ENCODE measurements at places on chromosomes 2 and 18. TPM values are rescaled to one million over a fixed set of nuclear protein-coding genes. Genes with fewer than 3 reads are reported as not detected.

DNA sequence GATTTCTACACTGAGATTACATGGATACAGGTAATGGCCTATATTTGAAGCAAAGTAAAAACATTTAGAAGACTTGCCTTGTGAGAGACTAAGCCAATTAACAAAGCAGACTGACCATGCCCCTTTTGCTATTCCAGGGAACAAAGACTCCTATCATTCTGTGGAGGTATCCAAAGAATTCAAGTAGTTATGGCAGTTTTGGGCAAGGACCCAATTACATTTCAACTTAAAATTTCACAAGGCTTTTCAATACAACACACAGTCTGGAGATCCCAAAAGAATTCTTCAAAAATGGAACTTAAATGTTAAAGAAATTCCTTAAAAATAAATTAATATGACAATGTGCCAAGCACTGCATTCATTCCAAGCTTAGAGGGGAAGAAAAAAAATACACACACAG lies 109.2 kb upstream of the CHRNA1 start:
- no peak for DNase-seq

GRCh38 chr2:101479328-101479727 lies 4.4 kb upstream of the RFX8 start:
- DNase-seq, result no peak

GRCh38 chr2:169693360-169693759 lies 845 bp downstream of the CFAP210 start:
- no peak for DNase-seq

The GLB1L gene
- total RNA-seq, result 3.5 TPM

DNA sequence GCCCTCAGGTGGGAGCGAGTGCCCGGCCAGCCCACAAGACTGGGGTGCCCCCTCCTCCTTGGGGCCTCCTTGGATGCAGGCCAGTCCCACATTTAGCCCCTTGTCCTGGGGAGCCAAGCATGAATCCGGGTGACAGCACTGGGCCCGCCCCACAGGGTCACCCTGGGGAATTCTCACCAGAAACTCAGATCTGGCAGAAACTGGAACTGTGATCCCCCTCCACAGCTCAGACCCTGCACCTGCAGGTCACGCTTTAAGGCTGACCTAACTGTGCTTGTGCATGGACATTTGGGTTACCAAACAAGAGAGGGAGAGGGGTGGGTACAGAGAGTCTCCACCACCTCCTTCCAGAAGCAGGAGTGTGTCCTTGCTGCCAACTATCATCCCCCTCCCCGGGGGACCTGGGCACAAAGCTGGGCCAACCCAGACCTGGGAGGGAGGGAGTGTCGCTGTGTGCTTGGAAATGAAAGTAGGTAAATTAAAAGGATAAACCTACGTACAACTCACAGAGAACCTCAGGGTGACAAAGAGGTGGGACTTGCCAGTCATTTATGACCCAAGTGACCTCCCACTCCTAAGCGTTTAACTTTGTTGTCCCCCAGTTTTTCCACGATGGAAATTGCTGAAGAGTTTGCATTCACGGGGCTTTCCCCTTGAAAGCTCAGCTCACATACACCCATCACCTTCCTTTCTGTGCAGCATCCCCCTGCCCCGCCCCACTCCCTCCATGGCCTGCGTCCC lies 9.1 kb downstream of the ITM2C start:
- no peak for DNase-seq

- DNase-seq, result peak; percentile 68
Measured at GRCh38 chr2:65228263-65228750, 676 bp downstream of the ACTR2 start.

DNA sequence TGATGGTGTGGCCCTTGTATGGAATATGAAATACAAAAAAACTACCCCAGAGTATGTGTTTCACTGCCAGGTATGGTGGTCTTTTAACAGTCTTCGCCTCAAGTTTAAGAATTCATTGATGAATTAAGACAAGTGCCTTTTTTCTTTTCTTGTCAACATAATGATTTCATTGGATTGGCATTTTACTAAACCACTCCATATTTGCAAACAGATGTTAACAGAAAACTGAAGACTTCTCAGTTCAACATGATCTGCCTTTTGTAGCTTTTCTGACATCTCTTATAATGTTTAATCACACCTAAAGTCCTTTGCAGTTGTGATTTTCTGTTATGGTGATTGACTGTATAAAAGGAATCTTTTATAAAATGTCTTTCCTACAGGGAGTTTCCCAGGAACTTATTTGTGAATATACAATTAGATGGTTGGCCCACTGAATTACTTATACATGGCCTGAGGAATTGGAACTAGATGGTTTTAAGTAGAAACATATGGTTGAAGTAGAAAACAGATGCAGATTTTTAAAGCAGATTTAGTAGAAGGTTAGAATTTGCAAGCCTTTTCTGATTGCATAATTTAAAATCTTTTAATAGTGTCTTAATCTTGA lies 39.7 kb downstream of the DYNC1I2 start:
- no peak for DNase-seq

GRCh38 chr2:226766352-226767055 lies 33.1 kb downstream of the IRS1 start:
- DNase-seq, result no peak
